Foreskin keratinocyte (primary cell): ENCODE measurements at places on chromosomes 3 and 15.

- DNase-seq = no peak
These were observed 219.8 kb upstream of the TOPAZ1 start for GRCh38 chr3:44021651-44022594.

DNA sequence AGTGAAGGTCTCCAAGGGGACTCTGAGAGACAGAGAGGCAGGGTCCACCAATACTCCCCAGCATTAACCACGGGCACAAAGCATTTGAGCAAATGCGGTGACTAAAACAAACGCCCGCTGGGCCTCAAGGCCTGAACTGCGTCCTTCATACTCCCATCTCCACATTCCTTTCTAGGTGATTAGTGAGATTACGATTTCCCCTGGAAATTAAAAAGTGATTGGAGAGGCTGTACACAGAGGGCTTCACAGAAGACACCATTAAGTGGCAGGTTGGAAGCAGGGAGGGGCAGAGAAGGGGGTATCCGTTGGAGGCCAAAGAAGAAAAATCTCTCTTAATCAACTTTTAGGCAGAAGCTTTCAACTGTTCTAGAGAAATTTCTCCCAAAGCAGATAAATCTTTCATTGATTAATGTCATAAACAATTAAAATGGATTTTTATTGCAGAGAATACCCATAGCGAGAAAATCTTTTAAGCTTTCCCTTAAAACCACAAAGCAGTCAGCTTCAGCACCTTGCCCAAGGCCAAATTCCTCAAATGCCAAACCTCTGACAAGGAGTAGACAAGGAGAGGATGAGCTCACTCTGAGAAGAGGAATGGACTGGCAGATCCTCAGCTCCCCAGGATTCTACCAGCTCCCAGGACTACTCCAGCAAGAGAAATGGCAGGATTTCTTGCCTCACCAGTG lies 38.2 kb downstream of the MB21D2 start:
- peak; percentile 99 for DNase-seq

- DNase-seq = no peak
These were observed 113.9 kb downstream of the MEGF11 start for GRCh38 chr15:66139591-66140207.

- DNase-seq = peak; percentile 15
These were observed 162.5 kb downstream of the AKAP13 start for GRCh38 chr15:85542895-85543331.

- no peak for DNase-seq
These were observed 165.3 kb upstream of the CTNNB1 start for GRCh38 chr3:41033956-41034519.

- no peak for DNase-seq
These were observed 167.6 kb downstream of the ABHD5 start for GRCh38 chr3:43858294-43858701.

GRCh38 chr3:98717584-98717983 lies 45.6 kb upstream of the ST3GAL6 start:
- no peak for DNase-seq

DNA sequence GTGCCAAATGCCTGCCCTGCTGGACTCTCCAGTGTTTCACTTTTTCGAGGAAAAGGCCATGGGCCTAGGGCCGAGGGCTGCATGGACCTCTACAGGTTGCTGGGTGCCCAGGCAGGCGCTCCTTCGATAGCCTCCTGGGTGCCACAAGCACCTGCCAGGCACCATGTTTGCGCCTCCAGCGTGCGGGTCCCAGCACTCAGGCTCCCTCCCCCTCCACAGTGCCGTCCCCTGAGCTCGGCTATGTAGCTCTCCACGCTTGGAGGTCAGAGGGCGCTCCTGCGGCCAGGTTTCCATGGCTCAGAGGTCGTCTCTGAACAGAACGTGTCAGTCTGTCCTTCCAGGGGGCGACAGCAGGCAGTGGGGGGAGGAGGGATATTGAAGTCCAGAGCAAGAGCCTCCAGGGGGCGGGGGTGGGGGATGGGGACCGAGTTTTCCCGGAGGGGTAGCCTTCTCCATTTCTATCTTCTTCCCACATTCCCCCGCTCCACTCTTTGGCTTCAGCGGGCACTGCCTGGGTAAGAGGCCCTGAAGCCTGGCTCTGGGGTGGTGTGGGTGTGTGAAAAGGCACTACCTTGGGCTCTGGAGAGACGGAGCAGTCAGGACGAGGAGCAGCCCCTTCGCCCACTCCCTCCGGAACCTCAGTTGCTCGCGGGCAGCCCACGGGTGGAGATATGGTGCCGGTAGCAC lies 3.6 kb downstream of the ONECUT1 start:
- no peak for DNase-seq

- DNase-seq = peak; percentile 37
These were observed at the start of gene TRANK1 for GRCh38 chr3:36944641-36945270. TRANK1 (minus strand) TSS chr3:36945054; CDS start chr3:36944809, 245 bp downstream.

GRCh38 chr3:452221-452620 lies 255.7 kb downstream of the CHL1 start:
- DNase-seq = no peak

- no peak for DNase-seq
These were observed 91.2 kb downstream of the SEMA5B start for GRCh38 chr3:122936335-122936734.

GRCh38 chr15:91541286-91541685 lies 312.2 kb upstream of the SLCO3A1 start:
- no peak for DNase-seq

GRCh38 chr3:88732186-88732585 lies 375.2 kb upstream of the EPHA3 start:
- DNase-seq = no peak

DNA sequence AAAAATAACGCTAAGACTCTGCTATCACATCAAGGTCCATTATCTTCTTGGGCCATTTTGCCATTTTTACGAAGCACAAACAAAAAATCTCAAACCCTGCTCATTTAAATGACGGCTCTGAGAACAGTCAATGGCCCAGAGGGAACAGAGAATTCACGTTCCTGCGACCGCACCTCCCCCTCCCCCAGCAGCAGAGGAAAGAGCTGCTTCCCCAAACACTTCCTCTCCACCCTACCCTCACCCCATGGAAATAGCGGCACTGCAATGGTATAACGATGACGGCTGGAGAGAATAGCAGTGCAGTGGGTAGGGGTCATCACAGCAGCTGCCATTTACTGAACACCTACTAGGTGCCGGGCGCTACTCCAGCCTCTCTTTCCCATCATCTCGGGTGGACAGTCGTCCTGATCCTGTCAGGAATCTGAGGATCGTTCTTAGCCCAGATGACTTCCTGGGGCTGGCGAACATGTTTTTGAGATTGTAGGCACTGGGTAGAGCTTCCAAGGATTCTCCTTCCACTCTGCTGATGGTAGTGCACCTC lies 113.3 kb downstream of the IQSEC1 start:
- no peak for DNase-seq

DNA sequence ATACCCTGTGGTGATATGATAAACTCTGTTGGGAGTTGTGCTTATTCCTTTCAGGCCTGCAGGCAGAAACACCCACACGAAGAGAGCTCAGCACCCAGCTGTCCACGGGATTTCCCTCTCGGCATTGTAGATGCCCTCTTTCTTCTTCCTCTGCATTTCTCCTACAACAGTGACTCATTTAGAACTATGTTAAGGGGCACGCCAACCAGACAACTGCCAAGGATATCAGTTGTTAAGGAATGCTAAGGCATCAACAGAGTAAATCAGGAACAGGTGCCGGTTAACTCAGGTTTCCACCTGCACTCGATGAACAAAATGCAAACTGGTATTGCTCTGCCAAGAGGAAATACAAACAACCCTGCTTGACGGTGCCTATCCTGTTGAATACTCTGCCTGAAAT lies 270.0 kb upstream of the PEX5L start:
- peak; percentile 77 for DNase-seq

GRCh38 chr3:77563012-77563411 lies 523.1 kb downstream of the ROBO2 start:
- peak; percentile 1 for DNase-seq
